Type B pancreatic cell (in vitro differentiated cells): ENCODE measurements at places on chromosomes 16 and 17. TPM values are rescaled to one million over a fixed set of nuclear protein-coding genes. Genes with fewer than 3 reads are reported as not detected.
A peak's percentile ranks its signal among the peaks of the same experiment; 100 is the strongest.

- H3K36me3 ChIP-seq: no peaks in the 10 kb centered on the region
- H3K27me3 ChIP-seq: no peaks in the 10 kb centered on the region
- DNase-seq: no peak
- no peak overlapping the region for H3K4me3 ChIP-seq
- H3K4me1 ChIP-seq: no peaks in the 10 kb centered on the region
- no peak overlapping the region for H3K27ac ChIP-seq
These were observed 330.8 kb upstream of the WSB1 start for GRCh38 chr17:26963163-26963503.

IKZF3 gene
- 0.19 and 0.29 TPM in 2 replicates for total RNA-seq

KRTAP2-1 gene
- total RNA-seq: not detected in 2 replicates

- H3K4me1 ChIP-seq: peaks cover 14% of the 10 kb centered on the region
- peaks cover 37% of the 10 kb centered on the region for H3K27me3 ChIP-seq
- H3K27ac ChIP-seq: no peak overlapping the region
These were observed 36.6 kb upstream of the RBFOX3 start for GRCh38 chr17:79647456-79647915.

DNA sequence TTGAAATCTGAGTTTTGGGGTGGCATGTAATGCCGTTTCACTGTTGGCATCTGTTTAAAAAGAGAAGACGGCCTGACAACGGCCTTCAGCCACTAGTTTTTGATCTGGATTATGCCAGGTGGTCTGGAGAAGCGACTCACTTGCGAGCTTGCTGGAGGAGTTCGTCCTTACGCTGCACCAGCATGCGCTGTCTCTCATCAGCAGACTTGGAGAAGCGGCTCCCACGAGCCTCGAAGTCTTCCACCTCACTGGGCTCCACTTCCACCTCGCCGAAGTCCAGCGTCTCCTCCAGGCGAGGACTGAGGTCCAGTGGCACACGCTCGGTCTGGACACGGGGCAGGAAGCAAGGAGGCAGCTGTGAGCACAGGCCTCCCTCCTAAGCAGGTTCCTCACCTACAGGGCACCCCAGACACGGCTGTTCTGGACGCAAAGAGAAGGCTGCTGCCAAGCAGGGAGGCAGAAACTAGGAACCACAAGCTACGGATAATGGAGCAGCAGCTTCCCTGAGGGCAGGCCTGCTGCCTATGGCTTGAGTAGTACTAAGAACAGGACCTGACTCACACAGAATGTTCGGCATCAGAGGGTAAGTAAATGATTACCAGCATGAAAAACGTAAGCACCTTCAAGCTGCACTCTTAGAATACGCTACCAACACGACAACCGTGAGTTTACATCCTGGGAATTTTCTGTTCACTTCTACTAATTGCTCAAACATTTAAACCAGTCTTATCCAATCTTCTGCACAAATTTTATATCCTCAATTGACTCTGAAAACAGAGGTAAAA lies 61.4 kb downstream of the AMFR start:
- peaks cover 1% of the 10 kb centered on the region for H3K4me1 ChIP-seq
- no peak overlapping the region for H3K27ac ChIP-seq
- H3K4me3 ChIP-seq: no peak overlapping the region
- H3K36me3 ChIP-seq: peaks cover 13% of the 10 kb centered on the region

DNA sequence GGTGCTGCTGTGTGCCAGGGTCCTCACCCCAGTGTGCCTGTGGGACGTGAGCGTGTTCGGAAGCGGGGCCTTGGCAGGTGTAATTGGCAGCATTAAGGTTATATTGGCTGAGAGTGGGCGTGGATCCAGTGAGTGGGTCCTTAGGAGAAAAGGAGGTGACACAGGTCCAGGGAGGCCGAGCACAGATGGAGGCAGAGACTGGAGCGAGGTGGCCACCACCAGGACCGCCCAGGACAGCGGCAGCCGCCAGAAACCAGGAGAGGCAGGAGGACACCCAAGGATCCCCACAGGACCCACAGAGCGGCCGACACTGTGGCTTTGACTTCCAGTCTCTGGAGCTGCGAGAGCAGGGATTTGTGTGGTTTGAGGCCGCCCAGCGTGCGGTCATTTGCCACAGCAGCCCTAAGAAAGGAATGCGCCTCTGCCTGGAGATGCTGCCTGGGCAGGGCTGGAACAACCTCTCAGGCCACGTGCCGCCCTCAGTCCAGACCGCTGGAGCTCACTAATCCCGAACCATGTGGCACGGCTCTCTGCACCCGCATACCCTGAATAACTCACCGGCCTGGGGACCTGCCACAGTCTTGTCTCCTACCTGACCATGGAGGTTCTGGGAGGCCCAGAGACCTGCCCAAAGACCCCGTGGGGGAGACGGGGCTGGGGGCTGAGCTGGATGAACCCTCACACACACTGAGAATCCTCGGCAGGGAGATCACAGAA lies 45.4 kb downstream of the SOX8 start:
- peaks cover 5% of the 10 kb centered on the region for H3K4me1 ChIP-seq
- DNase-seq: no peak
- no peak overlapping the region for H3K27ac ChIP-seq
- H3K36me3 ChIP-seq: no peaks in the 10 kb centered on the region
- no peaks in the 10 kb centered on the region for H3K27me3 ChIP-seq
- no peak overlapping the region for H3K4me3 ChIP-seq

EFNB3 gene
- total RNA-seq: 11.4 and 79.5 TPM in 2 replicates

DPEP3 gene
- total RNA-seq: not detected in 2 replicates

ZNHIT3 gene
- total RNA-seq: 34.6 and 43.3 TPM in 2 replicates

GRCh38 chr17:39014044-39014794 lies 47.0 kb upstream of the FBXO47 start:
- H3K27ac ChIP-seq: peak overlapping the region; percentile 48
- DNase-seq: no peak
- H3K4me3 ChIP-seq: no peak overlapping the region

HIC1 gene
- total RNA-seq: 3.4 and 21.6 TPM in 2 replicates

DNA sequence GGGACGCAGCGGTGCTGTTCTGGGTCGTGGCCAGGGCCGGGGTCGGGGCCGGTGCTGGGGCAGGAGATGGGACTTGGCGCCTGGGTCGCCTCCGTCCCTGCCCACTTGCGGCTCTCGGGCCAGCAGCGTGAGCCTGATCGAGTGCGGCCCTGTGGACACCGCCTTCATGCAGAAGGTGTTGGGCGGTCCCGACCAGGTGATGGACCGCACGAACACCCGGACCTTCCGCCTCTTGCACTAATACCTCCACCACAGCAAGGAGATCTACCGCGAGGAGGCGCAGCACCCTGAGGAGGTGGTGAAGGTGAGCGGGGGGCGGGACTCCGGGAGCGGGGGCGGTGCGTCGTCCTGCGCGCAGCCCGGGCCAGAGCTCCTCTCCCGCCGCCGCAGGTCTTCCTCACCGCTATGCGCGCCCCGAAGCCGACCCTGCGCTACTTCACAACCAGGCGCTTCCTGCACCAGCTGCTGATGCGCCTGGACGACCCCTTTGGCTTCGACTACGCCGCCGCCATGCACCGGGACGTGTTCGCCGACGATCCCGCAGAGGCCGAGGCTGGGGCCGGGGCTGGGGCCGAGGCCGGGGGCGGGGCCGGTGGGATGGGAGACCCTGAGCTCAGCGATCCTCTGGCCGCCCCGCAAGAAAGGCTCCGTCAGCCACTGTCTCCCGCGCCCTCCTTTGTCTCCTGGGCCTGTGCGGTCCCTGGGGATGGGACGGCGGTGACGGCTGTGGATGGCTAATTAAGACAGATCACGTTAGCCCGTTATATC lies 4.5 kb upstream of the HSD17B1 start:
- H3K36me3 ChIP-seq: no peaks in the 10 kb centered on the region
- DNase-seq: peak; percentile 87
- peak overlapping the region; percentile 78 for H3K4me3 ChIP-seq
- H3K27me3 ChIP-seq: no peaks in the 10 kb centered on the region
- H3K27ac ChIP-seq: no peak overlapping the region

DNA sequence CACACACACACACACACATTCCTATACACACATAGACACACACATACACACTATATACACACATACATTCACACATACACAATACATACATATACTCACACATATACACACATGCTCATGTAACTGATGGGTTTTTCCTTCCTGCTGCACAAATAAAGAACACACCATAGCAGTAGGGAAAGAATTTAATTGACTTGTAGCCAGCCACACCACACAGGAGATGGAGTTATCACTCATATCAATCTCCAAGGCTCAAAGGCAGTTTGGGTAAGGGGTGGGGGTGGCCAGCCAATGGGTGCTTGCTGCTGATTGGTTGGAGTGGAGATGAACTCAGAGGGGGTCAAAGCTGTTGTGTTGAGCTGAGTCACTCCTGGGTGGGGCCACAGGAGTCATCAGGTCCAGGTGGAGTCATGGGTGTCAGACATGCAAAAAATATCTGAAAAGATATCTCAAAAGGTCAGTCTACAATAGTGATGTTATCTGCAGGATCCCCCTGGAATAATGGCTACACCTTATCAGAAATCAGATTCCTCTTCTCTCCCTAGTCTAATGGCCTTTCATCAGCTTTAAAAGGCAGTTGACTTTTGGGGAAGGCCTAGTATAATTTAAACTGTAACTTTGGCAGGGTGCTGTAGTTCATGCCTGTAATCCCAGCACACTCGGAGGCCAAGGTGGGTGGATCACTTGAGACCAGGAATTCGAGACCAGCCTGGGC lies 46.1 kb downstream of the WSB1 start:
- H3K4me3 ChIP-seq: no peak overlapping the region
- H3K27me3 ChIP-seq: no peaks in the 10 kb centered on the region

KRT12 gene
- total RNA-seq: not detected in 2 replicates

TM4SF5 gene
- 5.3 and 9.6 TPM in 2 replicates for total RNA-seq

CENPX gene
- 60.4 and 69.3 TPM in 2 replicates for total RNA-seq

- no peaks in the 10 kb centered on the region for H3K4me1 ChIP-seq
- no peak overlapping the region for H3K4me3 ChIP-seq
- H3K27ac ChIP-seq: no peak overlapping the region
These were observed 11.1 kb downstream of the CD300LG start for GRCh38 chr17:43857957-43858600.

GRCh38 chr16:3655030-3655395 lies 522 bp downstream of the DNASE1 start:
- peaks cover 6% of the 10 kb centered on the region for H3K4me1 ChIP-seq
- DNase-seq: no peak
- peak overlapping the region; percentile 34 for H3K4me3 ChIP-seq
- H3K27ac ChIP-seq: peak overlapping the region; percentile 87

GRCh38 chr16:22296225-22297113 lies 740 bp upstream of the POLR3E start:
- no peak for DNase-seq
- peak overlapping the region; percentile 100 for H3K27ac ChIP-seq

KRT33A gene
- 0.24 and 1.9 TPM in 2 replicates for total RNA-seq

- H3K4me3 ChIP-seq: no peak overlapping the region
- H3K27ac ChIP-seq: no peak overlapping the region
- DNase-seq: no peak
- H3K36me3 ChIP-seq: no peaks in the 10 kb centered on the region
- no peaks in the 10 kb centered on the region for H3K27me3 ChIP-seq
These were observed 259.8 kb upstream of the MON1B start for GRCh38 chr16:76931186-76931585.

SLC16A11 gene
- 3.9 and 10.5 TPM in 2 replicates for total RNA-seq

DNA sequence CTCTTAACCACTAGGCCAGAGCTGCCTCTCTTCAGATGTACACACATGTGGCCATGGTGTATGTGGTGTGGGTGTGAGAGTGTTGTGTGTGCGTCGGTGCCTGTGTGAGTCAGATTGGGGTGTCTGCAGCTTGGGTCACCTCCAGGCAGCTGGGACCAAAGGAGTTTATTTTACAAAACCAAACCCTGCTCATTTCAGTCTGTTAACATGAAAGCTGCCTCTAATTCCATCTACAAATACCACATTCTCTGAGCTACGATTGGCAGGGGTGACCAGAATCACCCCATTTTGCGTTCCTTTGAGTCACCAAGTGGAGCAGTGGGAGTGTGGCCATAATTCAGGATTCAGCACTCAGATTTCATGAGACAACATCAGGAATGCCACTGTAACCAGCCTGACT lies 105.3 kb downstream of the IRX5 start:
- DNase-seq: no peak
- no peak overlapping the region for H3K27ac ChIP-seq
- peaks cover 51% of the 10 kb centered on the region for H3K27me3 ChIP-seq
- H3K4me1 ChIP-seq: peaks cover 41% of the 10 kb centered on the region

DNA sequence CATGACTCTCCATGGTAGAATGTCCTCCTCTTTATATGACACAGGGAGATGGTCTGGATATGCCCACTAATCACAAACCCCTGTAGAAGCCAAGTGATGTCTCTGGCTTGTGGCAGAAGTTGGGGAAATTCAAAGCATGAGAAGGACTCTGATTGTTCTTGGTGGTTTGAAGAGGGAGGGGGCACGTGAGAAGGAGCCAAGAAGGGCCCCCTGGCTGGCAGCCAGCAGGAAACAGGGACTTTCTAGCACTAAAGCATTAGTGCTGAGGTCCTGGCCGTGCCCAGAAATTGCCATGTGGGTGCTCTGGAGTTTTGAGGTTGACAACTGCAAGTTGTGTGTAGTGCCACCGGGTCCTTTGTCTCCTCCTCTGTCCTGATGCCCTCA lies 199.9 kb downstream of the LGALS9B start:
- H3K27ac ChIP-seq: no peak overlapping the region
- H3K4me3 ChIP-seq: no peak overlapping the region
- peaks cover 3% of the 10 kb centered on the region for H3K36me3 ChIP-seq
- DNase-seq: no peak
- no peaks in the 10 kb centered on the region for H3K27me3 ChIP-seq
- peaks cover 35% of the 10 kb centered on the region for H3K4me1 ChIP-seq

DNA sequence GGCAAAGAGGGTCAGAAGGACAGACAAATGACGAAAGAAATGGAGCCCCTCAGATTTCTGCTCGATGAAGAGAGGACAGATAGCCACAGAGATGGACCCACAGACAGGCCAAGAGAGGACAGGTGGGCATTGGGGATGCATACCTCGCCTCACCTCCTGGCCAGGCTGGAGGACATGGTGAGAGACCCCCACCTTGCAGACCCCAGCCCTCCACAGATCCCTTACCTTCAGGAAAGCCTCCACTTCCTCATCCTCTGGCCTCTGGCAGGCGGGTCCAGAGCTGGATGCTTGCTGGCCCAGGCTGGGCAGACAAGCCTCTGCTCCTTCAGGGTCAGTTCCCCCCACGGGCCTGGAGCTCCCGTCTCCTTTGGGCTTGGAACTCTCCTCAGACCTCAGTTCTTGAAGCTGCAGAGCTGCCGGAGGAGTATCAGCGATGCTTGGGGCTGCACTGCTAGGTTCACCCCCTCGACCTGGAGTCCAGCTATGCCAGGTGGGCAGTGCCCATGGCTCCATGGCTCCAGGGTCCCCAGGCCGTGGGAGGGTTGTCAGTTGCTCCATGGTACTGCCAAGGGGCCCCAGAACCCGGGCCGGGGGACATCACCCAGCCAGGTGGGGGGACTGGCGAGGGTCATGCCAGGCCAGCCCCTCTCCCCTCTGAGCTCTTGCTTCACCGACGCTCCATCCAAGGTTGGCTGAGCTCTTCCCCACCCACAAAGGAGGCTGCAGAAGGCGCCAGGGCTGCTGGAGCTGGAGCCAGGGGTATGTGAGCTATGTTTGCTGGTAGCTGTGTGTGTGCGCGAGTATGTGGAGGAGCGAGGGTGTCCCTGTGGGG lies 1.0 kb downstream of the TSPOAP1 start:
- peaks cover 23% of the 10 kb centered on the region for H3K4me1 ChIP-seq
- no peaks in the 10 kb centered on the region for H3K36me3 ChIP-seq
- peak overlapping the region; percentile 69 for H3K4me3 ChIP-seq
- peaks cover 17% of the 10 kb centered on the region for H3K27me3 ChIP-seq

GRCh38 chr17:64661726-64661975 lies 456 bp downstream of the SMURF2 start:
- peaks cover 20% of the 10 kb centered on the region for H3K4me1 ChIP-seq
- no peaks in the 10 kb centered on the region for H3K27me3 ChIP-seq
- H3K27ac ChIP-seq: peak overlapping the region; percentile 90
- no peak for DNase-seq
- peak overlapping the region; percentile 99 for H3K4me3 ChIP-seq
